ENCODE measurements at places on chromosomes 2 and 18.

DNA sequence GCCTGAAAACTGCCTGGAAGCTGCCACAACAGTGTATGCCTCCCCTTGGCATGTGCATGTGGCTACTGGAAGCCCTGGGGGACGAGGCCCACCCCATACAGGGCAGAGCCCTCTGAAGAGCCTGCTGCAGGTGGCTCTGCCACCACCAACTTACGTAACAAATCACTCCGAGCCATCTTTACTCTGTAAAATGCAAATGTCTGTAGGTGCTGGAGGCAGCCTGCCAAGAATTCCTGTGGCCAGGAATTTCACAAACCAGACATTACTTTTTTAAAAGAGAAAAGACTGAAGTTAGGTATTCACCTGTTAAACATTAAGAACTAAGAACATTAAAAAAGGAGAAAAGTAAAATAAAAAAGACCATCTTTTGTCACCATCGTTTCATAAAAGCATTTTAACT, 106.3 kb downstream of the GPR39 start:
- no peaks in the 10 kb centered on the region for H3K36me3 ChIP-seq
- H3K4me1 ChIP-seq = no peaks in the 10 kb centered on the region
- H3K27ac ChIP-seq = no peak overlapping the region
- no peak for DNase-seq

- peaks cover 15% of the 10 kb centered on the region for H3K4me1 ChIP-seq
- H3K36me3 ChIP-seq = no peaks in the 10 kb centered on the region
- DNase-seq = no peak
- H3K27me3 ChIP-seq = no peaks in the 10 kb centered on the region
- H3K27ac ChIP-seq = no peak overlapping the region
These were observed 3.0 kb upstream of the ROCK2 start for GRCh38 chr2:11347403-11347959.

- H3K27me3 ChIP-seq = no peaks in the 10 kb centered on the region
- H3K36me3 ChIP-seq = no peaks in the 10 kb centered on the region
- DNase-seq = no peak
- H3K4me3 ChIP-seq = no peak overlapping the region
- peaks cover 40% of the 10 kb centered on the region for H3K4me1 ChIP-seq
These were observed 17.7 kb upstream of the CYP1B1 start for GRCh38 chr2:38093527-38094165.

DNA sequence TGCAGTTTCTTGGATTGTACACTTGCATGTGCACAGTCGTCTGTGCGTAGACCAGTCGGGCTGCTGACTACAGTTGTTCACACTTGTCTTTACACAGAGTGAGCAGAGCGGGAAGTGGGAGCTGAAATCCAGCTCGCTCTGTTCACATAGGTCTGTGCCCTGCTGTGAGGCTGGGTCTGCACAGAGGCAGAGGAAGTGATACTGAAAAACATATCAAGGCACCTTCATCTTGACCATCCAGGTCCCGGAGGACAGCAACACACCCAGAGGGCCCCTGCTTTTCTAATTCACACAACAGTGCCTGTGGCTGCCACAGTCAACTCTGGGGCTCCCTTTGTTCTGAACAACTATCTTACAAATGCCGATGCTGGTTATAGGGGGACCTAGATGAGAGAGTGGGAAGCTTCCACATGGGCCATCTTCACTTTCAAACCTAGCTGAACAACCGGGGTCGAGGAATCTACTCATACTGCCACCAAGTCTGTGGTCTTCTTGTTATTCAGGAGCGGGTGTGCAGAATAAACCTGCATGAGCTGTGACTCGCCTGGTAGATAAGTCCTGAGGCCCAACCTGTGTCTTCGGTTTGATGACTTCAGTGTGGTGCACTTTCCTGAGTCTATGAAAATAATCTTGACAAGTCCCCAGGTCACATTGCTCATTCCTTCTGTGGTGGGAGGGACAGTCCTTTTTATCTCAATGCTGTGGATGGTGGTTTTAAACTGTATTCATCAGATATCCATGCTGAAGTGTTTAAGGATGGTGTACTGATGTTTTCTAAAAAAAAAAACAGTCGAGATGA, 3.5 kb upstream of the ADNP2 start:
- DNase-seq = no peak
- H3K36me3 ChIP-seq = no peaks in the 10 kb centered on the region
- H3K27ac ChIP-seq = no peak overlapping the region

DNA sequence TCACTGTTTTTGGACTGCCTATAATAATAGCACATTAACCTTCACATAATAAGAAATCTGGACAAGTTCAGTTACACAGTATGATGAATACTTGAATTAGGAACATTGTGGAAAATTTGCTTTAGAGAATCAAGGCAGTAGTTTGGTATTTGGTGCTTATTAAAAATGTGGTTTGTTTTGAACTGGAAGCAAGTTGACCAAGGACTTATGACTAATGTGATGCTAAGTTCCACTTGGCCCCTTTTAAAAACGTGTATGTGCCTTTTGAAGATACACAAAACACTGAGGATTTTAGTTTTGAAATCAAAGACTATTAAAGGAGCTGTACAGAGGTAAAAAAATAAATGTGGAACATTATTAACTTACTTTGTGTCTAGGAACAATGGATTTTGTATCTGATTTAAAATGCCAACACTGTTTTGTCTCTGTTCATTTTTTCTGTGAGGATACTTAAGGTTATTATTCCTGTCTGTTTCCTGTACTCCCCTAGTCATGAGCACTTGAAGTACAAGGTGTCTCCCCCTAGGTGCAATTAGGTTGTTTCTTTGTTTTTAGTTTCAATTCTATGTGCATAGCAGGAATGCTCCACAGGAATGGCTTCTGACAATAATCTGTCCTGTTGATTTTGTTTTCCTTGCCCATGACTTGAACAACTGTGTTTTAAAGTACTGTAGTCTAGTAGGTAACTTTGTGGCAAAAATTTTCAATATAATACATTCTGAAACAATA, 49.6 kb upstream of the PTH2R start:
- H3K27ac ChIP-seq = no peak overlapping the region
- H3K36me3 ChIP-seq = no peaks in the 10 kb centered on the region
- peaks cover 9% of the 10 kb centered on the region for H3K4me1 ChIP-seq

GRCh38 chr2:200359552-200359951, 53.1 kb downstream of the SPATS2L start:
- DNase-seq = no peak
- peaks cover 68% of the 10 kb centered on the region for H3K4me1 ChIP-seq
- H3K36me3 ChIP-seq = no peaks in the 10 kb centered on the region
- no peak overlapping the region for H3K27ac ChIP-seq
